ENCODE measurements at places on chromosomes 2 and 18.
A peak's percentile ranks its signal among the peaks of the same experiment; 100 is the strongest.

DNA sequence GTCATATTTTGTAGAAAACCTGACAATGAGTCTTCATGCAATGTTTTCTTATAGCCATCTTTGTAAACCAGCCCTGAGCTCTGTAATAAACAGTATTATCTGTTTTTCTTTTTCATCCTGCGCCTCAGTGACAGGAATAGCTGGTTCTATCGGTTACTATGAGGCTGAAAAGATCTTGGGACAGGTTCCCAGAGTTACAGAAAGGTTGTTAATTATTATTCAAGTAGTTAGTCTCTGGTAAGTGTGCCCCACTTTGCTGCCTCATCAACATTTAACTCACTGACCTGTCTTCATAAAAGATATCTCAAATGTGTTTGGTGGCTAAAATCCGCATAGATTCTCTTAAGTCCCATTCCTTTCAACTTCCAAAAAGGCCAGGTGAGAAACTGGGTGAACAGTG, 18.6 kb downstream of the ACAA2 start:
- DNase-seq = no peak

GRCh38 chr2:72995430-72996116, 75.9 kb downstream of the SFXN5 start:
- DNase-seq = no peak

DNA sequence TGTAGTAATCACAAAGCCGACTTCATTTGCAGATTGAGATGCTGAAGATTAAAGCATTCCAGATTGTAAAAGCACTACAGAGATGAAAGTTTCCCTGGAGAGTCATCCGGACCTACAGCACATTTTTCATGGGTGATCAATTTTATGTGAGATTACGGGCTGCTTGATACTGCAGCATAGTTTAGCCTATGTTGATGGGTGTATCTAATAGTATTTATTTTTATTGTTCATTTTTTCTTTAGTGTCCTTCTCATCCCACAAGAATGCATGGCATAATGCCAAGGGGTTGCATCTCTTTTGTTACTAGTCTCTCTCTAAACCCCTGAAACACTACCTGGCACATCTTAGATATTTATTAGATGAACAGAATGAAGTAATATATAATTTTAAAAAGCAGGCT, 240.4 kb downstream of the MBD2 start:
- no peak for DNase-seq

DNA sequence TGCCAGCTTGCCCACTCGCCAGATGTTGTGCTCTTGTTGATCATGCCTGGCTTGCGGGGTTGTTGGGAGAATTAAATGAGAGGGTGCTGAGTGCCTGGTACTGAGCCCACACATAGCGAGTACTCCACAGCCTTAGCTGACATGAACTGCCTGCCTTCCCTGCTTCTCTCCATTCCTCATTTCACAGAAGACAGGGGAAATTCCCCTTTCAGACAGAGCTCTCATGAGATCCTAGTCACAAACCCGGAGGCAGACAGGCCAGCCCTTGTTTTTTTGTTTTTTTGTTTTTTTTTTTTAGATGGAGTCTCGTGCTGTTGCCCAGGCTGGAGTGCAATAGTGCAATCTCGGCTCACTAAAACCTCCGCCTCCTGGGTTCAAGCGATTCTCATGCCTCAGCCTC, 17.1 kb upstream of the DNMT3A start:
- DNase-seq = no peak

GRCh38 chr2:218291318-218292047, 820 bp downstream of the TMBIM1 start:
- no peak for DNase-seq

- no peak for DNase-seq
These were observed 454.7 kb upstream of the CWC22 start for GRCh38 chr2:180461761-180462160.

DNA sequence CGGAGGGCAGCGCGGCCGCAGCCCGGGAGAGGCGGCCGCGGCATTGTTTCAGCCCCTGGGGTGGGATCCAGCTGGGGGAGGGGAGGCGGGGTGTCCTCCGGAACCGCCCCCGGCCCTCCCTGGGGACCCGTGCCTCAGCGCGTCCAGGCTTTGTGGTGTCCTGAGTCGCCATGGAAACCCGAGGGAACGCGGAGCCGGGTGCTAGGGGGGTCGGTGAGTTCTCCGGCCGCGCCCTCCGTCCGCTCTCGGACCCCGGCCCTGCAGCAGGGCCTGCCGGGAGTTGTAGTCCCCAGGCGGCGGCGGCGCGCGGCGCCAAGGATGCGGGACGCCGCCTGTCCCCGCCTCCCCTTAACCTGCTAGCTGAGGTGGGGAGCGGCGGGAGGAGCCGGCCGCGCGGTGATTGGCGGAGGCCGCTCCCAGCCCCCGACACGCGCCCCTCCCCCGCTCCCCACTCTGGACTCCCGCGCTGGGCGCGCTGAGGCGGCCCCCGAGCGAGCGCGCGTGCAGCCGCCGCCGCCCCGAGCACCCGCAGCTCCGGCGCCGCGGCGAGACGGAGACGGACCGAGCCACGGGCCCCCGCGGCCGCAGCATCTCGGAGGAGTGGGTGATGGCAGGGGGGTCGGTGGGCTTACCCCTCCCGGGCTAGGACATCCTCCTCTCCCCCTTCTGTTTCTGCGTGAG, at the start of gene DPYSL5:
TSS of gene DPYSL5 (plus strand) at position 478 of the 681 bp plus-strand sequence. CDS start 50,368 bp downstream, outside the sequence.
- DNase-seq = peak; percentile 70

- DNase-seq = no peak
These were observed 318.5 kb downstream of the HRH4 start for GRCh38 chr18:24778810-24779418.

- no peak for DNase-seq
These were observed 158.9 kb downstream of the LDLRAD4 start for GRCh38 chr18:13377496-13377895.

DNA sequence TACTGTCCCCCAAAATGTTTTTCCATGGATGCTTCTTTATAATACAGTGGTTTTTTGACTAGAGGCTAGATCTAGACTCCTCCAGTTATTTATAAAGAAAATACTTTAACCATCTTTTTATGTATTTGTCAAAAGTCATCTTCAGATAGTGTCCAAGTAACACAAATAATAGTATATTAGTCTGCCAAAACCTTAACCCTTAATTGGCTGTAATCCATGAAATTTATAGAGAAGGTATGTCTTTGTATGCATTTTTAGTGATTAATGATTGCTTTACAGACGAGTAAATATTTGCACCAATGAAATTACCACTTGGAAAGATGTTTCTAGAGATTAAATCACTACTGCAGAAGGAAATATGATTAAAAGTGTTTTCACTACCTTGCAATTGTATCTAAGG, 451.8 kb upstream of the NRXN1 start:
- no peak for DNase-seq

- no peak for DNase-seq
These were observed 8.7 kb downstream of the TMEM169 start for GRCh38 chr2:216090369-216090786.

DNA sequence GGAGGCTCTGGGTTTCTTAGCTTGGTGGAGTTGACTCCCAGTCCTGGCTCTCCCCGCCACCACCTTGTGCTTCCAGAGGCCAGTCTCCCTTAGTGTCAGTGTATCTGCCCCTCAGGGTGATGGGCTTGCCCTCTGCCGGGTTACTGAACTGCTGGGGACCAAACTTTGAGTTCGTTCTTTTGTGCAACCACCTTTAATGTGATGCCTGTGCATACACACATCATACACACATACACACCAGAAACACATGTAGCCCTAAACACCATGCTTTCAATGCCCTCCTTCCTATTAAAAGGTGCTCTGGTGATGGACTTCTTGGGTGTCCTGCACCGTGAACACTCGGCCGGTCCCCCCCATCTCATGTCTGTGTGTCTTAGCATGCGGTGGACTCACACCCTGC, 315.1 kb upstream of the EPAS1 start:
- DNase-seq = no peak

- no peak for DNase-seq
These were observed 45.1 kb downstream of the TEX51 start for GRCh38 chr2:126943612-126944348.

DNA sequence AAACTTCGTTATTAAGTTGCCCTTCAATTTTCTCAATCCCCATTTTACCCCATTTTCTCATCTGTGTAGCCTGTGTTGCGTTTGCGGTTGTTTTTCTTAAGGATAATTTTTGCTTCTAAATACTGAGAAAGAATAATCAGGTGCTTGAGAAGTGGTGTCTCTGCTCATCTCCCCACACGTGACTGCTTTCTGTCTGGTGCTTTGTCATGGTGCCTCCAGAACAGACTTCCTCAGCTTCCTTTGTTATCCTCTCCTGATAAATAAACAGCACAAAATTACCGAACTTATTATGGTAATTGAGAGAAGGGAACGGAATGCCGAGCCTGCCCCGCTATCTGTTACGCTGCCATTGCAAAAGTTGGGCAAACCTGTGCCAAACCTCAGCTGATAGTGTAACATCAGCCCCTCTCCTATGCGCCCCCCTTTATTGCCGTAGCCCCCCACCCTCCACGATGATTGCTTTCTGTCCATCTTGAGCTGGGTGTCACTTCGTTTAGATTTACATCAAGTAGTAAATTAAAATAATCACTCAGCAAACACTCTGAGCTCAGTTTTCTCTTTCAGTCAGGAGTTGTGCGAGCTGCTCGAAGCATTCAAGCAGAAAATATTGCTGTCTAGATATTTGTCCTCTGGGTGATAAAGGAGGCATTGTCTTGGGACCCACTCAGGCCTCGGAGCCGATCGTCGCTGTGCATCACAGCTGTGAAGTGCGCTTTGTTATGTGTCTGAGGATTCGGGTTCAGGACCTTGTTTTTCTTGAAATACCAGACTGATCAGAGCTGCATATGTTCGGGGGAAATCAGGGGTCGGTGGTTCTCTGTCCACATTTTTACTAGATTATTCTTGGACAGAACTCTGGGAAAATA, 1008.5 kb upstream of the FANCL start:
- peak; percentile 45 for DNase-seq

GRCh38 chr2:45612285-45612684, 1.2 kb upstream of the SRBD1 start:
- DNase-seq = no peak

GRCh38 chr2:118047380-118047826, 33.5 kb upstream of the CCDC93 start:
- no peak for DNase-seq

DNA sequence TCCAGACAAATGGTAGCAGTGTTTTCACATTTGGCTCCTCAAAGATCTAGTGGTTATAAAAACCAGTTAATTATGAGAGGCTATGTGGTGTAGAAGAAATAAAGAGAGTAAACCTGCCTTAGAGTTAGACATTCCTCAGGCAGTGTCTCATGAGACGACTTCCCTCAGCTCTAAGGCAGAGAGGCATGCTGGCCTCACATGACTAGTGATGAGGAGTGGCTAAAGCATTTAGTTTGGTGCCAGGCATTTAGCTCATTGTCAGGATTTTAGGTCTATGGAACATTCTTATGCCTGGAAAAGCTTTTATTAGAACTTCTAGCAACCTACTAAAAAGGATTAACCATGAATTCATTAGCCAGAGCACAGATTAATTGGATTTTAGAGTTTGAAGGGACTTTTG, 90.3 kb downstream of the RPRM start:
- no peak for DNase-seq

- no peak for DNase-seq
These were observed 68.1 kb downstream of the CDH2 start for GRCh38 chr18:28108814-28109213.

GRCh38 chr2:112001136-112001715, 53.8 kb upstream of the TMEM87B start:
- DNase-seq = no peak

GRCh38 chr2:27627963-27628766, 647 bp downstream of the CCDC121 start:
- no peak for DNase-seq

DNA sequence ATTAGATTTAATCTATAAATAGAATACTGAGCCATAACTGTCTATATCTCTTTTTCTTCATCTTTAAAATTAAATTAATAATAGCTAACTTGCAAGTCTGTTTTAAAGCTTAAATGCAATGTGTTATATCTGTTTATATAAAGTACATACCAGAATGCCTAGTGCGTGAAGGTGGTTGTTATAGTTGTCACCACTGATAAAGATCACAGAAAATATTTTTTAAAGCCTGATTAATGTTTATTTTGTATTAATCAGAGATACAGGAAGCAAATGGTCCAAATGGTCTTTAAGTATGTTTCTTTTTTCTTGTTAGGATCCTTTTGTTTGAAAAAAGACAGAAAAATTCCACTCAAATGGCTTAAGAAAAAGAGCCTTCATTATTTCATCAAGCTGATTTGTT, 560.6 kb downstream of the CPS1 start:
- DNase-seq = no peak

- no peak for DNase-seq
These were observed 76.9 kb downstream of the DIS3L2 start for GRCh38 chr2:232038251-232038880.

- no peak for DNase-seq
These were observed 66.4 kb downstream of the KCNG2 start for GRCh38 chr18:79864006-79864725.

GRCh38 chr2:68425503-68425902, 41.6 kb downstream of the FBXO48 start:
- DNase-seq = no peak

- no peak for DNase-seq
These were observed 124.2 kb downstream of the COPS8 start for GRCh38 chr2:237209885-237210284.

DNA sequence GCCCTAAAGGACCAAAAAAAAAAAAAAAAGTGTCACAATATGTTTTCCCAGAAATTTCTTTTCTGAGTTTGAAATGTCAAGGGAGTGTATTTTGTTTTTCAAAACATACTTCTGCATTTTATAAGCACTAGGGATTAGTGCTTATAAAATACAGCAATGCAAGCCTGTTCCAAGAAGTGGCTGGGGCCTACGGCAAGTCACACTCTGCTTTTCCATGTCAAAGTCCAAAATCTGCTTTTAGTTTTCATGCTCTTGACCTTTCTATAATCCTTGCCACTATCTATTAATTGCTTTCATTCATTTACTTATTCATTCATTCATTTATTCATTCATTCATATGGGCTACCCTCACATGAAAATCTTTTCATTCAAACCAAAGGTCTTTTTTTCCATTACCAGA, 100.1 kb upstream of the UXS1 start:
- no peak for DNase-seq

DNA sequence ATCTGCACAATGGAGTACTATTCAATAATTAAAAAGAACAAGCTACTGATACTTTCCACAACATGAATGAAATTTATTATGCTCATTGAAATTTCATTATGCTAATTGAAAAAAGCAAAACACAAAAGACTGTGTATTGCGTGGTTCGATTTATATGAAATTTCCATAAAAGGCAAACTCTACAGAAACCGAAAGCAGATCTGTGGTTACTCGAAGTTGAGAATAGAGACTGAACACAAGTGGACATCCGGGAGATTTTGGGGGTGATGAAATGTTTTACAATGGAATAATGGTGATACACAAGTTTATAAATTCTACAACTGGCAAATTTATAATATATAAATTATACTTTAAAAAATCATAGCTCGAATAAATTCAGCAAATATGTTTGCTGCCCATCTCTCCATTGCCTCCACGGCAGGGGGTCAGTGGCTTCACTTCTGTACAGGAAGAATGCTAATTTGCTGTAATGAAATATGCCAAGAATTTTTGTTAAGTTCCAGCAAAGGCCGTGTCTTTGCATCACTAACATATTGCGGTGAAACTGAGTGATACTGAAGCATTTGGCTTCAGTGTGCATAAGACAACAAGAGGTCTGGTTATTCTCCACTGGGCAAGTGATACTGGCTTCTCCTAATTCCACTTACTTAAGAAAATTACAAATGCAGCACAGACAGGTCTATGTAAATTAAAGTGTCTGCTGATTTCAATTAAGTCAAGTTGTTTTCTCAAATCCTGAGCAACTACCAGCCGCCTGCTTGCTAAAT, 96.7 kb downstream of the TMEM163 start:
- DNase-seq = no peak

GRCh38 chr18:43236921-43237320, 40.4 kb downstream of the SYT4 start:
- DNase-seq = no peak

Measured in NCI-H1105 (cell line).